ENCODE measurements at places on chromosomes 4 and X. TPM values are rescaled to one million over a fixed set of nuclear protein-coding genes. Genes with fewer than 3 reads are reported as not detected.

GRCh38 chr4:36841583-36842326 is 402.8 kb upstream of the NWD2 start:
- no peak for DNase-seq

DNA sequence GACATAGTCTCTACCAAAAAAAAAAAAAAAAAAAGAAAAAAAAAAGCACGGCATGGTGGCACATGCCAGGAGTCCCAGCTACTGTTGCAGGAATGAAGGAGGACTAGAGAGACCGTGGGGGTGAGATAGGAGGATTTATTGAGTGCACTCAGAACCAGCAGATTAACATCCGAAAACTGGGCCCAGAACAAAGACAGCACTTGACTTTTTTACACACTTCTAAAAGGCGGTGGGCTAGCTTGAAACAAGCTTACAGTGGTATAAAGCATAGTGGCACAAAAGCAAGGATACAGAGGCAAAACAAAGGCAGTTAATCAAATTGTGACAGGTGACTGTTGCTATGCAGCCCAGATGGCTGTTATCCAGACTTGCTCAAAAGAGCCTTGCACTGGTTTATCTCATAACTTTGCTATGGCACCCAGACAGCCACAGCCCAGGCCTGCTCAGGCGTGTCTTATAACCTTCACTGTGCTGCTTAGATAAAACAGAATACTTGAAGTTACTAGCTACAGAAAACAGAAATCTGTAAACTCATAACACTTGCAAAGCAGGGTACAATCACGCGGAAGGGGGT is 9.9 kb upstream of the PI4K2B start:
- DNase-seq: peak; percentile 46

- DNase-seq: no peak
Observed at GRCh38 chr4:8556341-8557150, 23.6 kb upstream of the GPR78 start.

- DNase-seq: no peak
Observed at GRCh38 chr4:112213856-112214255, 17.7 kb upstream of the AP1AR start.

- no peak for DNase-seq
Observed at GRCh38 chr4:150493851-150494250, 88.1 kb upstream of the MAB21L2 start.

GRCh38 chr4:25346913-25347312 is 30.1 kb upstream of the ANAPC4 start:
- no peak for DNase-seq

GRCh38 chrX:68795741-68796140 is 33.1 kb upstream of the EFNB1 start:
- DNase-seq: no peak

GRCh38 chrX:133437766-133438165 is 22.5 kb upstream of the GPC4 start:
- DNase-seq: no peak

GRCh38 chr4:108272046-108272445 is 103.3 kb upstream of the LEF1 start:
- no peak for DNase-seq

DNA sequence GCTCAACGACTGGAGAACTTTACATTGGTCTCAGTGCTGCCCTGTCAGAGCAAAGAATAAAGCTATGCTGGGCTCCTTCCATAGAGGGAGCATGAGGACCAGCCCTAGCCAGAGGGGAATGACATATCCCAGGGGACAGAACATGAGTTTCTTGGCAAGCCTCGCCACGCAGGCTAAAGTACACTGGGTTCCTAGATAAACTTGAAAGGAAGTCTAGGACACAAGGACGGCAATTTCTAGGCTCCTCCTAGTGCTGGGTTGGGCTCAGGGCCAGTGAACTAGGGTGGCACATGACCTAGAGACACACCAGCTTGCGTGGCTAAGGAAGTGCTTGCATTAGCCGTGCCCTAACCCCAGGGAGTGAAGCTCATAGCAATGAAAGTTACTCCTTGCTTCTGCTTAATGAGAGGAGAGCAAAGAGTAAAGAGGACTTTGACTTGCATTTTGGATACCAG is 141.0 kb downstream of the MAB21L2 start:
- peak; percentile 38 for DNase-seq

GRCh38 chr4:139858436-139859205 is 193.0 kb downstream of the MGST2 start:
- DNase-seq: no peak

DNA sequence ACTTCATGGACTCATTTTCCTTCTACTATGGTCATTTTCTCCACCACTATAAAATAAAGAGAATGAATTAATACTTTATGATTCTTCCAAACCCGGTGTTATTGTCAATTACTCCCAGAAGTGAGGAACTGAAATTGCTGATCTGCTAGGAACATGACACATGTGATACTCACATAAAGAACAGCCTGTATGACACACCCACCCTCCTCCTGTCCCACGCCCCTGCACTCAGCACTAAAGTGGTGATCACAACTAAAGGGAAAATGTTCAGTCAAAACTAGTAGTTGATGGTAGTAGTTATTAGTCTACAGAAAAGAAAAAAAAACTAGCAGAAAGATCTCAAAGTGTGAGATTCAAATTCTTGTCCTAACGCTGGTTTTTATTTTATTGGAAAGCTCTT is 1508.3 kb downstream of the RAPGEF2 start:
- DNase-seq: no peak

GRCh38 chr4:74627504-74627903 is 166.8 kb downstream of the BTC start:
- no peak for DNase-seq

- DNase-seq: no peak
Observed at GRCh38 chrX:15808254-15808653, 18.0 kb downstream of the ZRSR2 start.

- DNase-seq: no peak
Observed at GRCh38 chr4:139574641-139575040, 18.6 kb upstream of the SETD7 start.

- DNase-seq: no peak
Observed at GRCh38 chrX:51571874-51572273, 46.8 kb downstream of the CENPVL3 start.

DNA sequence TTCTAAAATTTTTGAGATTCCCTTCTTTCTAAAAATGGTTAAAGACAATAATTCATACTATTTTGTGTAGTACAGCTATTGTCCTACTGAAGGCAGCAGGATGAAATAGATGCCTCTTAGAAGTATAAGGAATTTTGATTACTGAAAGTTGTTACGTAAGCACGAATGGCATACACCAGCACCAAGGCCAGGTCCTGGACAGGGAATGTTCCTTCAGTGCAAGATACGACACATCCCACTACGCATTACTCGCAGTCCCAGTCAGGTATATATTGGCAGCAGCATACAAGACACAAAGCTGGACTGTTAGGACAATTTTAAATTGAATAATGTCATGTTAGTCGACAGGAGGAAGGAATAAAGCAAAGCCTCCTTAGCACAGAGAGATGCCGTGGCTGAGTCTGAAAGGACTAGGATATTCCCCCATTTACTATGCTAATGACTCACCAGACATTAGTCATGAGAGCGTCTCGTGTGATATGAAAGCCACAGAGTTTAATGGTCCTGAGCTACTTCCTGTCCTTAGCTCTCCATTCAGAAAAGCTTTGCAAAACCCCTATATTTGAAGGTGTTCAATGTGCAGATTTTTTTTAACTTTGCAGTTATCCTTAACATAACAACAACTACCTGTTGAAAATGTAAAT is 504.3 kb downstream of the FAM133A start:
- no peak for DNase-seq

DNA sequence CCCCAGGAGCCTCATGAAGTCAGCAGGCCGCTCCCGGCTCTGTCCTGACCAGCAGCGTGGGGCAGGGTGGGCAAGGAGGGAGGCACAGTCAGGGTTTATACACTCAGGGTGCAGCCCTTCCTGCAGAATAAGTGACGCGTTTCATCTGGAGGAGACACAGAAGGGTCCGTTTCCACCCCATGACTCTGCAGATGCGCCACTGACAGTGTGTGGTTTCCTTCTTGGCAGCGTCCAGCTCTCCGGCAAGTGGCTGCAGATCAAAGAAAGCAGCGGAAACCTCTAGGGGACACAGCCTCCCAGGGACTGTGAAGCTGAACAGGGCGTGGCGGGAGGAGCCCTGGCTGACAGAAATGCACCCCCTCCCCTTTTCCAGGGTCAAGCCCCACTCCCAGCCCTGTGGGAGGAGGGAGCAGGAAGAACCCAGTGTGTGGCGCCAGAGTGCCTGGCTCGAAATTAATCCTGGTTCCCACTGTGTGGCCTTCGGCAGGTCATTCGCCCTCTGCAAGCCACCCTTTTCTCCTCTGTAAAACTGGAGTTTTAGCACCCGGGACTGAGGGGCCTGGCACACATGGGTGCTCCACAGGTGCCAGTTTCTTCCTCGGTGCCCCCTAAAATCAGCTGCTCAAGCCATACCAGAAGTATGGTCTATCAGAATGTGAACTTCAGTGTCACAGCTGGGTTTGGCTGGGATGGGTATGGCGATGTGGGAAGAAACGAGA is 17.3 kb upstream of the TBC1D14 start:
- peak; percentile 74 for DNase-seq

DNA sequence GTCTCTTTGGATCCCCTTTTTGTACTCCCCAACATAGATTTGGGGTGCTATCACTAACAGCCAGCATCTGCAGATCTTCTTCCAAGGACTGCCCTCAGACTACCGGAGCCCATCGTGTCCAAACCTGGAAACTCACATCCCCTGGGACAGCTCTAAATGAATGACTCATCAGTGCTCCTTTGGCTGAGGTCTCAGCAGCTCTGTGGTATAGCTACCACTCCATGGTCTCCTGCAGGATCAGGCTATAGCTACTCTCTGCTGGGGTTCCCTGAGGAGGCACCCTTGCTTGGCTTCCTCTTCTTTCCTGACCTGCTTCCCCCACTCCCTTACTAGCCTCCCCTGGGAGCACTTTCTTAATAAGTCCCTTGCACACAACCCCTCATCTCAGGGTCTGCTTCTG is 97.5 kb upstream of the PRPS2 start:
- DNase-seq: no peak

GRCh38 chr4:173242466-173243250 is 74.0 kb downstream of the GALNT7 start:
- no peak for DNase-seq

GRCh38 chr4:119932277-119932676 is 134.4 kb downstream of the MAD2L1 start:
- no peak for DNase-seq

GRCh38 chr4:105148776-105149175 is 2.1 kb downstream of the TET2 start:
- DNase-seq: no peak

TAF7L gene
- not detected for total RNA-seq

USP17L15 gene
- total RNA-seq: not detected

KCTD8 gene
- 1.1 TPM for total RNA-seq

GLRA2 gene
- total RNA-seq: not detected

OPN1MW gene
- total RNA-seq: not detected

NLGN3 gene
- 3.5 TPM for total RNA-seq

IGFBP7 gene
- total RNA-seq: 0.42 TPM

TET2 gene
- 3.5 TPM for total RNA-seq

SLC6A14 gene
- not detected for total RNA-seq

CRMP1 gene
- total RNA-seq: 73.1 TPM
